HFFc6 (cell line): ENCODE measurements at places on chromosomes 7 and 10. TPM values are rescaled to one million over a fixed set of nuclear protein-coding genes. Genes with fewer than 3 reads are reported as not detected.
A peak's percentile ranks its signal among the peaks of the same experiment; 100 is the strongest.

DNA sequence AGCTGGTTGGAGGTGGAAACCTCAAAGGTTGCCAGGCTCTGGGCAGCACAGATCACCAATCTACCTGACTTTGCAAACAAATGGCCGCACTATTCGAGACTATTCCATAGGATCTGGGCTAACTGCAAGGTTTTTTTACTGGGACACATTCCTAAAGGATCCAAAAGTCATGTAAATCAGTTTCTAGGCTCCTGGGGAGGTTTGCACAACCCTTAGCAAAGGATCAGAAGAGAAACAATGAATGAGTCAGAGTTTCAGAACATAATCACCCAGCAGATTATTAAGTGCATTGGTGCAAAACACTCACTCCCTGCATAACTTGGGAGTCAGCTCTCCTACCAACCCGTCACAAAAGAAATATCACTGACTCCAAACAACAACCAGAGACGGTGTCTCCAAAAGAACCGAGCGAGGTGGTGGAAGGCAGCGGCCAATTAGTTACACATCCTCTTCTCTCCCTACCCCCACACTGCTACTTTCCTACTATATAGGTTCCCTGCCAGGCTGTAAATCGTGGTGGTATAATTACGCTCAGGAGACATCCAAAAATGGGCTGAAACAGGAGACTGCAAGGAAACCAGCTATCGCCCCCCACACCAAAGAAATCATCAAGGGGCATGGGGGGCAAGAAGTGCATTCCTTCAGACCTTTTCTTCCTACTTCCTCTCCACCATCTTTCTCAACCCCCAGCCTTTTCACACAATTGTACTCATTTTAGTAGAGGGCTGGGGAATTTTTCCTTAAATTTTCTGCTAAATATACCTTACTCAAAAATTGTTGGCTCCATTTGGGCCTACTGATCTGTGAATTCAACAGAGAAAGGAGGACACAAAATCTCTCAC is 3.2 kb downstream of the UBE2H start:
- no peak overlapping the region for H3K4me3 ChIP-seq
- H3K36me3 ChIP-seq, result peaks cover 9% of the 10 kb centered on the region
- H3K27ac ChIP-seq, result no peak overlapping the region
- peaks cover 7% of the 10 kb centered on the region; the same call in 1 of the 2 replicates for H3K27me3 ChIP-seq
- peak; percentile 88 for DNase-seq

- no peaks in the 10 kb centered on the region for H3K4me1 ChIP-seq
- no peak overlapping the region for H3K27ac ChIP-seq
- H3K27me3 ChIP-seq, result peaks cover 13% of the 10 kb centered on the region
- H3K4me3 ChIP-seq, result no peak overlapping the region
- no peak for DNase-seq
Observed at GRCh38 chr10:113982769-113983168, 60.9 kb upstream of the ADRB1 start.

DNA sequence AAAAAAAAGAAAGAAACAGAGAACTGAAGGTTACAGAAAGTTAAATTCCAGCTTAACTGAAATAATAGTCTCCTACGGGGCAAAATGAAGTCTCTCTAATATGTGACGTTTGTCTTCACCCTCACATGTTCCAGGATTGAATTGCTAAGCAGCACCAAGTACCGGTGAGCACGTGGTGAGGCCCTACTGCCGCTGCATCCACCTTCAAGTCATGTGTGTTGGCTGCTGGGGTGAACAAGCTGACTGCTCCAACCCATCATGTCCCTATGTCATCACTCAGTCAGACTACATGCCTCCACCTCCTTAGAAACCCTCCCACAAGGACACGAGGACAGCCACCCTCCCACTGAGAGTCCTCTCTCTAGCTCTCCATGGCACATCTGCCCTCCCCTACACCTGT is 35.4 kb upstream of the NPFFR1 start:
- no peak overlapping the region for H3K27ac ChIP-seq
- no peak overlapping the region for H3K4me3 ChIP-seq
- peaks cover 32% of the 10 kb centered on the region for H3K27me3 ChIP-seq
- no peaks in the 10 kb centered on the region for H3K4me1 ChIP-seq

DNA sequence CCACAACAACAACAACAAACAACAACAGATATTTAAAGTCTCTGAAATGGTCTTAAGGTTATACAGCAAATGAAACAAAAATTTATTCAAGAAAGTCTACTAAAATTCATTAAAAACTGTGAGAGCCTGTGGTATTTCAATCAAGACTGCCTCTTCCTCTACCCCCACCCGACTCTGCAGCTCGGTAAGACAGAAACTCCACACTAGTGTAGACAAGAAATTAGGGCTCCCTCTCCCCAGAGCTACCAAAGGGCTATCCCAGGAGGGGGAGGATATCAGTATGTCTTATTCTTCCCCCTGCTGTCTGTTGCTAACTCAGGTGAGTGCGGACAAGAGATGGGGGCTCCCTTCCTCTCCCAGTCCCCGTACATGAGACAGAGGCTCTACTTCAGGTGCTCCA is 71.0 kb upstream of the TMEM140 start:
- no peaks in the 10 kb centered on the region for H3K4me1 ChIP-seq
- no peak for DNase-seq
- H3K27ac ChIP-seq, result no peak overlapping the region
- no peaks in the 10 kb centered on the region for H3K36me3 ChIP-seq
- no peak overlapping the region for H3K4me3 ChIP-seq
- H3K27me3 ChIP-seq, result peaks cover 9% of the 10 kb centered on the region

GRCh38 chr7:82210416-82211184 is 233.0 kb downstream of the CACNA2D1 start:
- H3K4me1 ChIP-seq, result no peaks in the 10 kb centered on the region
- H3K27me3 ChIP-seq, result no peaks in the 10 kb centered on the region
- H3K27ac ChIP-seq, result no peak overlapping the region
- no peak for DNase-seq
- H3K4me3 ChIP-seq, result no peak overlapping the region
- no peaks in the 10 kb centered on the region for H3K36me3 ChIP-seq

- no peak for DNase-seq
- H3K4me1 ChIP-seq, result no peaks in the 10 kb centered on the region
Observed at GRCh38 chr7:14065286-14065685, 75.8 kb upstream of the ETV1 start.

GRCh38 chr7:7554649-7555575 is 11.8 kb upstream of the MIOS start:
- H3K36me3 ChIP-seq, result peaks cover 26% of the 10 kb centered on the region
- peak overlapping the region; percentile 89 for H3K27ac ChIP-seq
- peaks cover 60% of the 10 kb centered on the region for H3K4me1 ChIP-seq
- H3K27me3 ChIP-seq, result no peaks in the 10 kb centered on the region
- H3K4me3 ChIP-seq, result peak overlapping the region; percentile 57
- DNase-seq, result peak; percentile 49

DNA sequence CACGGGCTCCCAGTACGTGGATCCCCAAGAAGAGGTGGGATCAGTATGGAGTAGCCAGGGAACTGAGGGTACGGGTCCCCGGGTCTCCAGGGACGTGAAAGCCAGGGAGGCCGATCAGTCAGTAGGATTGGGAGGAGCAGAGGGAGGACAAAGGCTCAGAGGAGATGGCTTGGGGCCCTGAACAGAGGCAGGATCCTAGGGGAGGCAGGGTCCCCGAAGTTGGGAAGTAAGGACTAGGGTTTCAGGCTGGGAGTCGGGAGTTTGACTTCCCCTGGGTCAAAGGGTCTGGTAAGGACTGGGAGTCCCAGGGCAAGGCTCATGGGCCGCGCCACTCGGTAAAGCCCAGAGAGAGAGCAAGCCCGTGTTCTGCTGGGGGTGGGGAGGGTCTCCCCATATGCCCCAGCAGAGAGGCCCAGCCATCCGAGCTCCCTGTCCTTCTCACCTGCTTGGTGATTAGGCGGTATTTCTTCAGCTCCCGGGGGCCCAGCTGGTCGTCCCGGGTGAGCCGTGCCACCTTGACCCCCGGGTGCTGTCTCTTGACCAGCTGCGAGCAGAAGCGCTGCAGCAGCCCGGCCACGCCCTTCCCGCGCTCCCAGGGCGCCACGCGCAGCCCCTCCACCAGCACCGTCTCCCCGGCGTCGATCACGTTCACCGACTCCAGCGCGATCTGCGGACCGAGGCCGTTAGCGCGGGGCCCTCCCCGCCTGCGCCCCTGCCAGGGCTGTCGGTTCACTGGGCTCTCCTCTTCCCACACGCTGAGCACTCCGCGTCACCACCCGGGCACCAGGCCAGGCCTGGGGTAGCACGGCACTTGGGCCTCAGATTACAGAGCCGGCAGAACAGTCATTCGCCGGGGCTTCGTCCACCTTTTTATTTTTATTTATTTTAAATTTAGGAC is 7.0 kb downstream of the NAT16 start:
- peaks cover 52% of the 10 kb centered on the region for H3K4me1 ChIP-seq
- no peaks in the 10 kb centered on the region for H3K36me3 ChIP-seq
- peaks cover 69% of the 10 kb centered on the region for H3K27me3 ChIP-seq
- no peak overlapping the region for H3K27ac ChIP-seq

GRCh38 chr7:69177461-69177861 is 420.8 kb upstream of the AUTS2 start:
- H3K27ac ChIP-seq, result no peak overlapping the region
- no peak for DNase-seq
- no peaks in the 10 kb centered on the region; the same call in 1 of the 2 replicates for H3K27me3 ChIP-seq
- H3K4me3 ChIP-seq, result no peak overlapping the region
- no peaks in the 10 kb centered on the region for H3K4me1 ChIP-seq

DNA sequence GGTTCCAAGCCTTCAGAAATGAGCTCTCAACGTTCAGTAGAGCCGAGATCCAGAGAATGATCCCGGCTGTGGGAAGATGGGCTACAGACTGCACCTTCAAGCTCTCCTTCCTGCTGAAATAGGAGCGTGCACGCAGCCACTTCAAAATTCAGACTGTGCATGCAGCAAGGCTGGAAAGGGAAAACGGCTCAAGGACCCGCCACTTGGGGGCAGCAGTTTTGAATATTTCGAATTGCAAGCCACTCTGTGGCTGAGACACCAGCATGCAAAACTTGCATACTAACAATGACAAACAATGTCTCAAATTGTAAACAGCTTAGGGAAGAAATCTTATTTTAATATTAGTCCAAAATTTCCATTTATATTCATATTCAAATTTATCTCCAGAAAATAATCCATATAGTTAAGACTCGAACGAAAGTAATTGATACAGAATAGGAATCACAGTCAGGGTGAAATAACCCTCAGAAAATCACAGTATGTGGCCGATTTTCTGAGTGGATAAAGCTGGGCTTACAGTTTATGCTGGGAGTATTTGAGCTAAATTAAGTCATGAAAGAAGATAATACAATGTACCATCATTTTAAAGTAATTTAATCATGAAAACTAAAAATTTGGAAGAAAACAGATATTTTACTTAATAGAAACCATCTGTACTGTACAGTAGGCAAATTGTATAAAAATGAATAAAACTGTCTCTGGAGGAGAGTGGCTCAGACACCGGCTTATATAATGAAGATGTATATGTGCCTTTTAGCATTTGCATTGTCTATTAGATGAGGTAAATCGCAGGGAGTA is 137.9 kb upstream of the MKI67 start:
- DNase-seq, result peak; percentile 43
- no peak overlapping the region for H3K4me3 ChIP-seq
- no peaks in the 10 kb centered on the region for H3K4me1 ChIP-seq
- H3K36me3 ChIP-seq, result no peaks in the 10 kb centered on the region
- H3K27me3 ChIP-seq, result peaks cover 3% of the 10 kb centered on the region; the same call in 1 of the 2 replicates
- no peak overlapping the region for H3K27ac ChIP-seq

GRCh38 chr7:25854608-25855497 is 297.1 kb upstream of the NFE2L3 start:
- no peaks in the 10 kb centered on the region for H3K36me3 ChIP-seq
- peak; percentile 85 for DNase-seq
- peaks cover 24% of the 10 kb centered on the region for H3K4me1 ChIP-seq
- H3K27me3 ChIP-seq, result peaks cover 8% of the 10 kb centered on the region
- H3K27ac ChIP-seq, result no peak overlapping the region

DNA sequence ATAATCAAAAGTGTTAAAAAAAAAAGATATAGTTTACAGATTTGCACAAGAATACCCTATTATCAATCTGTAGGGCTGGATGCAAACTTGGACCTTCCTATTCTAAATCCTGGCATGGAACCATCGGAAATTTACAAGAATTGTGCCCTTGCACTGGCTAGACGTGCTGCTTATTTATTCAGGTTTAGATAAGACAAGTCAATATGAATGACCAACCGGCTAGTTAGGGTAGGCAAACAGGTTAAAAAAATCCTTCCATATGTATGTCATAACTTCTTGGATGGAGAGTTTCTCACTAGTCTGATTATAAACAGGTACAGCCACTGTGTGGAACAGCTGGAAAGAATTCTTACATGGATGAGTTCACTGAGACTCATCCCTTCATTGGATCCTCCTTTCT is 41.4 kb downstream of the PKD1L1 start:
- peaks cover 10% of the 10 kb centered on the region for H3K27me3 ChIP-seq
- no peak overlapping the region for H3K27ac ChIP-seq
- H3K4me1 ChIP-seq, result peaks cover 6% of the 10 kb centered on the region
- no peak for DNase-seq
- no peaks in the 10 kb centered on the region for H3K36me3 ChIP-seq

DNA sequence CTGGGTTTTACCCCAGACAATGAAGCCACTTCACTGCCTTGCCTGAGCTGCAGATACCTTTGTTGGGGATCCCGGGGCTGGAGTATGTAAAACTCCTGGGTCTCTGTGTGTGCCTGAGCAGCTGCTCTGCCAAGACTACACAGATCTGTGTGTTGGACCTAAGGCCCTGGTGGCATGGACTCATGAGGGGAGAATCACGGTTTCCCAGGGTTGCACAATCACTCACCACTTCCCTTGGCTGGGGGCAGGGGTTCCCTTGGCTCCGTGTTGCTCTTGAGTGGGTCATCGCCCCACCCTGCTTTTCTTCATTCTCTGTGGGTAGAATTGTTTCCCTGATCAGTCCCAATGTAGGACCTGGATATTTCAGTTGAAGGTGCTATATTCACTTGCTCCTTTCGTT is 13.9 kb upstream of the TBATA start:
- no peak for DNase-seq
- no peak overlapping the region for H3K27ac ChIP-seq
- peaks cover 9% of the 10 kb centered on the region; the same call in 1 of the 2 replicates for H3K36me3 ChIP-seq
- peaks cover 7% of the 10 kb centered on the region for H3K4me1 ChIP-seq
- peaks cover 59% of the 10 kb centered on the region for H3K27me3 ChIP-seq

DNA sequence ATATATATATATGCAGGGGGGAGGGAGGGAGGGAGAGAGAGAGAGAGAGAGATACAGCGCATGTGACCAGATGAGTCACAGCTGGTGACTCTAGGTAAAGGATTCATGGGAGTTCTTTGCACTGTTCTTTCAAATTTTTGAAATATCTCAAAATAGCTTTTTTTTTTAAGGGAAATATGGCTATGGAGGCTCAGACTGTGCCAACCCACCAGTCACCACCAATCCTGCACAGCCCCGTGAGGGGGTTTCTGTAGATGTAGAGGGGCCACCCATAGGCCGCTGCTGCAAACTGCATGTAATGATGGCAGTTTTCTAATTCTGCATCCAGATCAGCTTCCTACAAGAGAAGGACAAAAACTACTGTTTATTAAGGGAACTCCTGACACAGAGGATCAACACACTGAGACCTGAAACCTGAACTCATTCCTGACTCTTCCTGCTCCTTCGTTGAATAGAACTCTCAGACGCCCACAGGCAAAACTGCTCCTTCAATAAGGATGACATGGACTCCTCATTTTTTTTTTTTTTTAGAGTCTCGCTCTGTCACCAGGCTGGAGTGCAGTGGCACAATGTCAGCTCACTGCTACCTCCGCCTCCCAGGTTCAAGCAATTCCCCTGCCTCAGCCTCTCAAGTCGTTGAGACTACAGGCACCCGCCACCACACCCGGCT is 17.3 kb downstream of the DAGLB start:
- peaks cover 28% of the 10 kb centered on the region for H3K36me3 ChIP-seq
- DNase-seq, result peak; percentile 27
- peaks cover 14% of the 10 kb centered on the region for H3K4me1 ChIP-seq

The ELFN1 gene
- 1.8 to 4.2 TPM (median 2.5 TPM) in 3 replicates for total RNA-seq

The ZNF511 gene
- 51.5 to 62.0 TPM (median 56.2 TPM) in 3 replicates for total RNA-seq

The FAM107B gene
- 16.7 to 39.3 TPM (median 19.9 TPM) in 3 replicates for total RNA-seq

The EXOC4 gene
- 47.4 to 62.8 TPM (median 60.6 TPM) in 3 replicates for total RNA-seq

The CCL24 gene
- not detected in 3 replicates for total RNA-seq

The MBLAC1 gene
- 2.3 to 3.4 TPM (median 2.7 TPM) in 3 replicates for total RNA-seq

The UCMA gene
- not detected in 2 replicates for total RNA-seq
